Pulmonary artery endothelial cell (primary cell): ENCODE measurements at places on chromosomes 7 and 10. TPM values are rescaled to one million over a fixed set of nuclear protein-coding genes. Genes with fewer than 3 reads are reported as not detected.

Gene CLDN15
- total RNA-seq, result 2.0 and 3.6 TPM in 2 replicates

Gene CRTAC1
- total RNA-seq, result 2.5 and 4.9 TPM in 2 replicates

Gene ZNF32
- 21.0 and 24.6 TPM in 2 replicates for total RNA-seq

Gene NRBF2
- total RNA-seq, result 18.0 and 18.5 TPM in 2 replicates

Gene INMT
- total RNA-seq, result not detected in 2 replicates

Gene EN2
- 0.04 TPM in 1 of 2 replicates, not detected in the other for total RNA-seq

Gene ERVW-1
- not detected in 2 replicates for total RNA-seq

Gene FLNC
- 133 and 167 TPM in 2 replicates for total RNA-seq

Gene SPDYE9
- not detected in 2 replicates for total RNA-seq

Gene LRRC18
- not detected in 2 replicates for total RNA-seq

Gene CFAP69
- total RNA-seq, result 1.8 and 3.6 TPM in 2 replicates

Gene MMP21
- total RNA-seq, result 0.07 TPM in 1 of 2 replicates, not detected in the other

Gene DIP2C
- 1.8 and 5.1 TPM in 2 replicates for total RNA-seq

Gene RP9
- total RNA-seq, result 11.5 and 13.2 TPM in 2 replicates

Gene FBXW4
- 15.8 and 23.3 TPM in 2 replicates for total RNA-seq

Gene EPO
- total RNA-seq, result not detected in 2 replicates

Gene CYP2E1
- 0.13 TPM in 1 of 2 replicates, not detected in the other for total RNA-seq

Gene CREB5
- total RNA-seq, result 2.8 and 4.7 TPM in 2 replicates

Gene SLC35B4
- 15.1 and 15.8 TPM in 2 replicates for total RNA-seq
